ENCODE measurements at places on chromosomes 16 and 17.

- DNase-seq = no peak
These were observed 27.9 kb upstream of the OR4D1 start for GRCh38 chr17:58120195-58120822.

- DNase-seq = no peak
These were observed 73.8 kb downstream of the SNX29 start for GRCh38 chr16:12050361-12050760.

- no peak for DNase-seq
These were observed 608 bp upstream of the COX10 start for GRCh38 chr17:14068542-14069250.

- peak; percentile 45 for DNase-seq
These were observed 29.1 kb downstream of the CRHR1 start for GRCh38 chr17:45813048-45813725.

- DNase-seq = peak; percentile 15
These were observed at the start of gene PMFBP1 for GRCh38 chr16:72172105-72173034. Gene PMFBP1, minus strand, starts transcription at chr16:72172155. Its CDS starts 947 bp downstream, at chr16:72171208.

- peak; percentile 61 for DNase-seq
These were observed 3.5 kb upstream of the RPL13 start for GRCh38 chr16:89556750-89557689.

DNA sequence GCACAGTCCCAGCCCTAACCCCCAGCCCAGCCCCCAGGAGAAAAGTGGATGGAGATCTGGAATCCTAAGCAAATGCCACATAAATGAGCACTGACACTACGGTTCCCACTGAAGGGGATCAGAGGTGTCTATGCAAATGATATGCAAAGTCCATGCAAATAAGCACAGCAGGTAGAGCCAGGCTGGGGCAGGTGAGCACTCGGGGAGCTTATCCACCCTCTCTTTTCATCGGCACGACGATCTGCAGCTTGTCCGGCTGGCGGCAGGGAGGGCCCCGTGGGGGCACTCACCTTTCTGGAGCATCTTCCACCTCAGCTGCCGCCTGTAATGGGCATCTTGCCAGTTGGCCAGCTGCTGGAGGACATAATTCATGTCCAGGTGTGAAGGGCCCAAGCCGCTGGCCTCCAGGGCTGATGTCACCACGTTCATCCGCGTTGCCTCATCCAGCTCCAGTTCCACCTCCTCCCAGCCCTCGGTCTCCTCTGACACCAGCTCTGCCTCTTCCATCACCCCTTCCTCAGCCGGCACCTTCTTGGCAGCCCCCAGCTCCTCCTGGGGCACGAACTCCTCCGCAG lies 9.9 kb downstream of the HAP1 start:
- no peak for DNase-seq

DNA sequence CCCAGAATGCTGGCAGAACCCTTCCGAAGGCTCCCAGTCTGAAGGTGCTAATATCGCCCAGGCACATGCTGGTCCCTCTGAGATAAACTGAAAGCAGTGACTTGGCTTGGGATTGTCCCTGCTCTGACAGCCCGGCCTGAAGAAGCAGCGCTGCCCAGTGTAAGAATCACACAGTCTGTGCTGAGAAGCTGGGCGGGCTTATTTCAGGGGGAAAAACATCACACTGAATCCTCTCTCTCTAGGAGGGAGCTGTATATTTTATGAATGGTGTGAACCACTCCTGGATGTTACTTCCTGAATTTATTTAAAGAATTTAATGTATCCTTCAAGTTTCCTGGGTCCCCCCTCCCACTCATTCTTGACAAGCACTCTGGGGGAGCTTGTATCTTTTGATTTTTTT lies 36.3 kb downstream of the GAS7 start:
- no peak for DNase-seq

DNA sequence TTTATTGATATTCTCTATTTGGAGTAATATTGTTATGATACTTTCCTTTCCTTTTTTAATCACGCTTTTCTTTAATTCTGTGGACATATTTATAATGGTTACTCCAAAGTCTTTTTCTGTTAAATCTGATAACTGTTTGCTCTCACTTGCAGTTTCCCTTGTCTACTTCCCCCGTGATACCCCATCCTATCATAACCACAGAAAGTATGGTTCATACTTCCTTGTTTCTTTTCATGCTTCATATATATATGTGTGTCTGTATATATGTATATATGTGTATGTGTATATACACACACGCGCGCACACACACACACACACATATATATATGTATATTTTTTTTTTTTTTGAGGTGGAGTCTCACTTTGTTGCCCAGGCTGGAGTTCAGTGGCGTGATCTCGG lies 23.5 kb downstream of the SPECC1 start:
- no peak for DNase-seq

DNA sequence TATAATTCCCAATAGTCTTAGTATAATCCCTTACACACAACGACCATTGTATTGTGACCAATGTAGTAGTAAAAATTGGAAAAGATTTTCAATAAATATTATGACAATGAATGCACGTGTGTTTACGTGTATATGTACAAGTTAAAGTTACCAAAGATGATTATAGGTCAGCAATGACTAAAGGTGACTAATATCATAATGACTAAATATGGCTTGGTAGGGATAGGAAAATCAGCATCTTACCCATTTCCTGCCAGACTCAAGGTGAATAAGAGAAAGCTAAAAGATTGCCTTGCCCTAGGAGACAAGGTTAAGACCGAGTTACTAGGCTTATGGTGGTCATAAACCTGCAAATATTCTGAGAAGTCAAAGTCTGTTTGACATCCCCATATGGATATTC lies 34.4 kb downstream of the CPD start:
- DNase-seq = no peak

- no peak for DNase-seq
These were observed 116.6 kb downstream of the IRF8 start for GRCh38 chr16:86015606-86016005.

- DNase-seq = peak; percentile 61
These were observed 13.4 kb downstream of the MFSD6L start for GRCh38 chr17:8785547-8786413.

- DNase-seq = no peak
These were observed 15.2 kb downstream of the PHLPP2 start for GRCh38 chr16:71709229-71709781.

GRCh38 chr17:39799395-39799794 lies 61.7 kb downstream of the GRB7 start:
- no peak for DNase-seq

- no peak for DNase-seq
These were observed 3.3 kb downstream of the CD2BP2 start for GRCh38 chr16:30351586-30352419.

DNA sequence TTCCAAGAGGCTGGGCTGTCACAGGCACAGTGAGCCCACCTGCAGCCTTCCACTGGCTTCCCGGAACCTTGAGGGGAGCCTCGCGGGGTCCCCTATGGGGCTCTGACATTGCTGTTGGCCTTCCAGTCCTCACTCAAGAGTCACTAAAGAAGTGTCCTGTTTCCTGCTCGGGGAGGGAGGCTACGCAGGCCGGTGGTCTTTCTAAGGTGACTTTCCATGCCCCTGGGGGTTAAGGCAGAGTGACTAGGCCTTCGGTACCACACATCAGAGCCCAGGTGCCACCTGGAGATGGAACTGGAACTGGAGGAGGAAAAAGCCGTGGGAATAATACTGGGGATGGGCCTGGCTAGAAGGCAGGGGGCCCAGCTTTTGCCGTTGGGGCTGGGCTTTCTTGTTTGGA lies 72.1 kb downstream of the IL21R start:
- no peak for DNase-seq

GRCh38 chr17:31216031-31216751 lies 80.8 kb downstream of the OMG start:
- DNase-seq = no peak

- DNase-seq = no peak
These were observed 540 bp upstream of the ACLY start for GRCh38 chr17:41919165-41919817.

DNA sequence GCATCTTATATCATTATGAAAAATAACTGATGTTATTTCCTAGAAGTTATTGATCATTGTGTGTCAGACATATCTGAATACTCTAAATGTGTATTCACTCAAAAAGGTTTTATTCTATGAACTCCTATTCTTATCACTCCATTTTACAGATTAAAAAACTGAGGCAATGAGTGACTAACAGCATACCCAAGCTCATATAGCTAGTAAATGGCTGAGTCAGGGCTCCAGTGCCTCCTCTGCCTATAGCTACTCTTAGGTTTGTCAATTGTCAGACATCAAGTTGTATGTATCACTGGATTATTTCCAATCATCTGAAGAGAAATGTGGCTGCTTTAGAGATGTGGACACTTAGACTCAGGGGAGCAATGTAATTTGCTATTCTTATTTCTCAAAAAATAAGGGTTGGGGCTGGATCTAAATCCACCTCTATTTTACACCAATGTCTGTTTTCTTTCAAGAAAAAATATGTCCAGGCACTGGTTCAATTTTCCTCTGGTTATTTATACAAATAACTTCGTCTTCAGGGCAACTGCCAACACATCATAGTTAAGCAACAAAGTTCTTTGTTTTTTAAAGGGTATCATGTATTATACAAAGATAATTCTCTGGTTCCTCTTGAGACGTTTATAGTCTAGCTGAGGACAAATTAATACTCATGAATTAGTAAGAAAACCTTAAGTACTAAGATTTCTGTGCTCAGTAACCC lies 328.9 kb upstream of the MAF start:
- DNase-seq = no peak

GRCh38 chr17:18187821-18188761 lies 4.5 kb downstream of the ALKBH5 start:
- no peak for DNase-seq

DNA sequence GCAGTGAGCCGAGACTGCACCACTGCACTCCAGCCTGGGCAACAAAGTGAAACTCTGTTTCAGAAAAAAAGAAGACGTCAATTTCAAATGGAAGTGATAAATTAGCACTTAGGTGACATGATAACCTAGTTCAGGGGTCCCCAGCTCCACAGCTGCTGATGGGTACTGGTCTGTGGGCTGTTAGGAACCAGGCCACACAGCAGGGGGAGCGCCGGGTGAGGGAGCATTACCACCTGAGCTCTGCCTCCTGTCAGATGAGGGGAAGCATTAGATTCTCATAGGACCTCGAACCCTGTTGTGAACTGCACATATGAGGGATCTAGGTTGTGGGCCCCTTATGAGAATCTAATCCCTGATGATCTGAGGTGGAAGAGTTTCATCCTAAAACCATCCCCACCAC lies 253.0 kb downstream of the FOXL1 start:
- DNase-seq = no peak

DNA sequence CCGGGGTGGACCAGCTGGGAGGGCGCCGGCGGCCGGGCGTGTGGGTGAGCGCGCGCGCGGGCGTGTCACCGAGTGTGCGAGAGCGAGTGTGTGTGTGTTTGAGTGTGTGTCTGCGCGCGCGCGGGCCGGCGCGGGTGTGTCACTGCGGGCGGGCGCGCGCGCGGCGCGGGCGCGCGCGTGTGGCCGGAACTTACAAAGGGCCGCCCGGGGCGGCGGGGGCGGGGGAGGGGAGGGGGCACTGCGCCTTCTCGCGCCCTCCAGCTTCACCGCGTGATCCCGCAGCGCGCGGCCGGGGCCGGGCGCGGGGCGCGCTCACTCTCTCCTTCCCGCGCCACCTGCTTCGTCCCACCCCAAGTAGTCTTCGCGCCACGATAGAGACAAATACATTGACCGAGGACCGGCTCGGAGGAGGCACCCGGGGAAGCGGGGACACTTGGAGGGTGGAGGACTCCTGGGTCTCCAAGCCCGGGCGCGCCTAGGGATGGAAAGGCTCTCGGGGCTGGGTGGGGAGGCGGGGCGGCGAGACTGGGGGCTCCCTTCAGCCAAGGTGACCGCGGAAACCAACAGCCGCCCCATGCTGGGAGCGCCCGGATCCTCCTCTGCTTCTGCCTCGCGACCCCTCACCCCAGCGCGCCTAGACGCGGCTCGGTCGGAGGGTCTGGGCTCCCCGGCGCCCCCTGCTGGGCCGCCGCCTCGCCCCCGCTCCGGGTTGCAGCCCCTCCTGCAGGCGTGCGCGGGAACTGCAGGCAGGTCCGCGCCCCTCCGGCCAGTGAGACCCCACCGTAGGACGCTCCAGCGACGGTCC lies at the start of gene SRCIN1:
TSS of gene SRCIN1 (minus strand) at position 112 of the 805 bp plus-strand sequence. CDS start 247 bp downstream, outside the sequence.
- no peak for DNase-seq

DNA sequence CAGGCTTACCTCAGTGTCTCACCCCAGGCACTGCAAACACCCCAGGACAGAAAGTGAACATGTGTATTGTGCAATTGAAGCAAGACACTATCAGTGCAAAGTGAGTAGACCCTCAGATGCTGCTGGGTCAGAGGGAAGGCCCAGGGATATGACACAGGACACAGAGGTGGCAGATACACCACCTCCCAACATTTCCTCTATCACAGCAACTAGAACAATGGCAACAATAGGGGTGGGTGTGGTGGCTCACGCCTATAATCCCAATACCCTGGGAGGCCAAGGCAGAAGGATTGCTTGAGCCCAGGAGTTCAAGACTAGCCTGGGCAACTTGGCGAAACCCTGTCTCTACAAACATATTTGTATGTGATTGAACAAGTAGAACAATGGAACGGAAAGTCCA lies 22.5 kb downstream of the MILR1 start:
- DNase-seq = no peak

- DNase-seq = no peak
These were observed 406.9 kb downstream of the TMEM114 start for GRCh38 chr16:8183176-8184099.

DNA sequence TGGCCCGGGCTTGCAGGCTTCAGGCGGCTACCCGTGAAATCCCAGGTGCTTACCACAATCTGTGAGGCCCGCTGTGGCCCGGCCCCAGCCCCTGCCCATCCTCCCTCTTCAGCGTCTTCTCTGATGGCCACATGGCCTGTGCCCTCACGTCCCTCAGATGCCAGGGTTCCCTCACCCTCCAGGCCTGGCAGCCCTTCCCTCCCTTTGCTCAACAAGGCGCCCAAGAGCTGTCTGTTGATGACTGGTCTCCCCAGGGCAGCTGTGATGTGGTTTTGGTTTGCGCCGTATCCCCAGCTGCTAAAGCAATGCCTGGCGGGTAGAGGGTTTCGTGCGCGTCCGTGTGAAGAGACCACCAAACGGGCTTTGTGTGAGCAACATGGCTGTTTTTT lies 35.1 kb downstream of the PMM2 start:
- no peak for DNase-seq

- DNase-seq = no peak
These were observed 7.5 kb upstream of the NFATC2IP start for GRCh38 chr16:28943281-28943680.

DNA sequence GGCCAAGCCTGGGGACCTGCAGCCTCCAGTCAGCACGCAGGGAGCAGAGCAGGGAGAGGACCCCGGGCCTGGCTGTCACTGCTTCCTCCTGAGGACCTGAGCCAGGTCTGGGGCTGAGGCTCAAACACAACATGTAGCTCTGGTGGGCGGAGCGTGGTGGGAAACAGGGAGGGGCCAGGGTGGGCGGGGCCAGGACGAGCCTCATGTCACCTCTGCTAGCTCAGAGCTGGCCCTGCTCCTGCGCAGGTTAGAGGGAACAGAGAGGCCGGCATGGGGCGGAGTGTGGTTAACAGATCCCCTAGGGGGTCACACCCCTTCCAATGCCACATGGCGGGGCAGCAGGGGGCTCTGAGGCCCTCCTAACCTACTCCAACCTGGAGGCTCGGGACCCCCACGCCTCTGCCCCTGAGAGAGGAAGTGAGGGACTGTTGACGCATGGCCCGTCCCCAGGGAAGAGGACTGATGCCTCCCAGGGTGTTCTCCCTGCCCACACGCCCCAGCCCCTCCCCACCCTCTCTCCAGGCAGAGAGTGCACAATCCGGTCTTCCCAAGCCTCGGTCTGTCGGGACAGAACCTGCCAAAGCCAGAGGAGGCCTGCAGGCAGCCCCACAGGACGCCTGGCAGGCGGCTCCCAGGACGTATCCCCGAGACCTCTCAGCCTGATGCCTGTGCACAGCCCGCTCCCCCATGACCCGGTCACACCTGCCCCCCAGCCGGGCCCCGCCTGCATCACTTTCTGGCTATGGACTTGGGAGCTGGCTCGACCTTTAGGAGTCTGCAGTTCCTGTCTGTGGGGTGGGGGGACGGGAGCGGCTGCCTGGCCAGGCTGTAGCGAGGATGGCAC lies 15.2 kb downstream of the PIEZO1 start:
- DNase-seq = peak; percentile 48

All from iPS DF 19.7 (cell line).